ENCODE measurements at places on chromosomes 1 and 21. TPM values are rescaled to one million over a fixed set of nuclear protein-coding genes. Genes with fewer than 3 reads are reported as not detected.

DNA sequence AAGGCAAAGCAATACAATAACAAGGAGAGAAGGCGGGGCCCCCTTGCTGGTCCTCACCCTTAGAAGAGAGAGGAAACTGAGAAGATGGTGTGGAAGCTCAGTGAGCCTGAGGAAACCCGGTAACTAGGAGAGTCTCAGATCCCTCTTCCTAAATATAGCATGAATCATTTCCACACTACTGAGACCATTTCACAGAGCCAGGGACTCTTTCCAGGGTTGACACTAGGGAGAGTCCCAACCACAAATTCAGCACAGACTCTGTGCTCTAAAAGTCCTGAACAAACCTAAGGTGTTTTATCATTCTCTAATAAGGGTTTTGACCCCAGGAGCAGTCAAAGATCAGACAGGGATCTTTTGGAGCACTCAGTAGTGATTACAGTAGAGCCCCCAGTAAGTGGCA is 647.7 kb downstream of the KCNT2 start:
- H3K36me3 ChIP-seq: no peaks in the 10 kb centered on the region
- no peak for DNase-seq
- no peaks in the 10 kb centered on the region for H3K27me3 ChIP-seq
- no peak overlapping the region for H3K27ac ChIP-seq
- H3K4me1 ChIP-seq: no peaks in the 10 kb centered on the region

DNA sequence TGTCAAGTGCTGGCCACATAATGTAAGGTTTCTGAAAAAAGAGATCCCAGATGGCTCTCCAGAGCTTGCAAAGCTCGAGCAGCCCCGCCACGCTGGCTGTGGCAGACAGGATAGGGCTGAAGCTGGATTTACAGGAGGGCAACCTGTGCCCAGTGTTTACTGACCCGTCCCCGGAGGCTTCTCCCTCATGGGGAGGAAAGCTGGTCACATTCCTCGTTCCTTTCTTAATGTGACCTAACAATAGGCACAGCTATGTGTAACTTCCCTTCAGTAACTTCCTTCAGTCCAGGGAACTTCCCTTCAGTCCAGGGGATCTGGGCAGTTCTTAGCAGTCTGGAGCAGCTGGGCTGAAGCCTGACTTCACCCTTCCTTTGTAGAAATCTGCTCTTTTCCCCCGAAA is 7.7 kb downstream of the SLFNL1 start:
- H3K27me3 ChIP-seq: no peaks in the 10 kb centered on the region
- H3K4me3 ChIP-seq: no peak overlapping the region
- H3K36me3 ChIP-seq: peaks cover 60% of the 10 kb centered on the region
- DNase-seq: no peak
- H3K4me1 ChIP-seq: no peaks in the 10 kb centered on the region

DNA sequence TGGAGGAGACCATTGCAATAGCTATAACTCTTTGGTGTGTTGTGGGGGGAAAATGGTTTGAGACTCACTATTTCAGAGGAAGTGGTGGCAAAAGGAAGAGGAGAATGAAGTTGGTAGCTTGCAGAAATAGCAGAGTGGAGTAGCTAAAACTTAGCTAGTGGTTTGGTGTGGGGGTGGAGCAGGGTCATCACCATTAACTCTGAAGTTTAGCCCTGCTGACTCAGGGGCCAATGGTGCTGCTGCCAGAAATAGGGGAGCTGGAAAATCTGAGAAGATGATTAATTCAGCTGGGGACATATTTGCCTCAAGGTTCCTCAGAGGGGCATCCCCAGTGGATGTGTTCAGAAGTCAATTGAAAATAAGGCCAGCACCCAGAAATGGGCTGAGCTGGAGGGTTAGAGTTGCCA is 65.4 kb downstream of the RUNX1 start:
- H3K4me3 ChIP-seq: peak overlapping the region; percentile 54
- peaks cover 22% of the 10 kb centered on the region for H3K36me3 ChIP-seq
- no peaks in the 10 kb centered on the region for H3K27me3 ChIP-seq
- peak overlapping the region; percentile 98 for H3K27ac ChIP-seq
- H3K4me1 ChIP-seq: peaks cover 88% of the 10 kb centered on the region
- DNase-seq: peak; percentile 83

SIPA1L2 gene
- 4.0 TPM for total RNA-seq

DNA sequence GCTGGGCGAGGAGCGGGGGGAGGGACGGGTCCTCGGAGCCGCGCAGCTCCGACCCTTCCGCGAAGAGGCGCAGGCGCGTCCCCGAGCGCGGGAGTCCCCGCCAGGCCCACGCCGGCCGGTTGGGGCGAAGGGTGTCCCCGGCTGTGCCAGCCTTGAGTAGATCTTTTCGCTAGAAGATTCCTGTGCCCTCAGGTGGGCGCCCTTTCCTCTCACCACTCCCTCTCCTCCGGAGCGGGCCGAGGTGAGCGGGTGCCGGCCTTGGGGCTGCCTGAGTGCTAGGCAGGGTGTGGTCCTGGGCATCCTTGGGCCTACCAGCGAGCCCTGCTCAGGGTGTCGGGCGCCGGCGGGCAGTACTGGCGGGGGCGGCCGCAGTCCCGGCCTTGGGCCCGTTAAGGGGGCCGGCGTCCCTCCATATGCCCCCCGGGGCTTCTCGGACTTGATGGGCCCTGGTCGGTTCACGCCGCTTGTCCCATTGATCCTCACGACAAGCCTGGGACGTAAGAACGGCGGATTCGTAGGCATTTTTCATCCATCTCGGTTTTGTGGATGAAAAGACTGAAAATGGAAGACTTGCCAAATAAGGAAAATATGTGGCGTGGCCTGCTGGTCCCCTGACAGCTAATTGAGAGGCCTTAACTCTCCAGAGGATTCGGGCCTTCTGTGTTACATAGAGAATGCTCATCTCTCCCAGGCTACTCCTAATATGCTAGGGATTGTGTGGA is 712 bp downstream of the DEGS1 start:
- peaks cover 51% of the 10 kb centered on the region for H3K4me1 ChIP-seq
- H3K4me3 ChIP-seq: peak overlapping the region; percentile 82
- H3K27me3 ChIP-seq: peaks cover 5% of the 10 kb centered on the region
- H3K36me3 ChIP-seq: peaks cover 19% of the 10 kb centered on the region
- peak overlapping the region; percentile 86 for H3K27ac ChIP-seq

ADCY10 gene
- 0.30 TPM for total RNA-seq

IKBKE gene
- total RNA-seq: 15.3 TPM

FAM131C gene
- 0.09 TPM for total RNA-seq

DNA sequence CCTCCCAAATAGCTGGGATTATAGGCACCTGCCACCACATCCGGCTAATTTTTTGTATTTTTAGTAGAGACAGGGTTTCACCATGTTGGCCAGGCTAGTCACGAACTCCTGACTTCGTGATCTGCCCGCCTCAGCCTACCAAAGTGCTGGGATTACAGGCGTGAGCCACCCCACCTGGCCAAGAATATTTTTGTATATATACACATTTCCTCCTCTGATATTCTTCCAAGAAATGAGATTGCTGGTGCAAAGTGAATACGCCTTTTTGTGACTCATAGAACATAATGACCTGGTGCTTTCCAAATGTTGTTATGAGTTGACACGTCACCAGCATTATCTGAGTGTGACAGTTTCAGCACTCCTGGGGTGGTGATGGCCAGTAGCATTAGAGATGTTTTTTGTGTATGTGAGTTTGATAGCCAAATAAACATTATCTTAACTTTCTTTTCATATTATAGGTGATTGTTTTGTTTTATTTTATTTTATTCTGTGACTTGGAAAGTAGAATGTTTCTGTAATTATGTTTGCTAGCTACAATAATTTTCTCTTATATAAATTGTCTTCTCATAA is 54.9 kb downstream of the KCNK1 start:
- no peak overlapping the region for H3K27ac ChIP-seq
- H3K27me3 ChIP-seq: peaks cover 17% of the 10 kb centered on the region
- H3K36me3 ChIP-seq: no peaks in the 10 kb centered on the region
- peaks cover 2% of the 10 kb centered on the region for H3K4me1 ChIP-seq
- H3K4me3 ChIP-seq: no peak overlapping the region
- peak; percentile 17 for DNase-seq

- H3K36me3 ChIP-seq: no peaks in the 10 kb centered on the region
- no peak for DNase-seq
- H3K27ac ChIP-seq: no peak overlapping the region
- no peak overlapping the region for H3K4me3 ChIP-seq
Observed at GRCh38 chr1:53625049-53625448, 113.9 kb downstream of the GLIS1 start.

GRCh38 chr1:220927442-220927841 is 48.2 kb downstream of the HLX start:
- no peak overlapping the region for H3K27ac ChIP-seq
- no peaks in the 10 kb centered on the region for H3K36me3 ChIP-seq
- DNase-seq: no peak

FAM167B gene
- total RNA-seq: 0.82 TPM

SPRR1B gene
- not detected for total RNA-seq

DNA sequence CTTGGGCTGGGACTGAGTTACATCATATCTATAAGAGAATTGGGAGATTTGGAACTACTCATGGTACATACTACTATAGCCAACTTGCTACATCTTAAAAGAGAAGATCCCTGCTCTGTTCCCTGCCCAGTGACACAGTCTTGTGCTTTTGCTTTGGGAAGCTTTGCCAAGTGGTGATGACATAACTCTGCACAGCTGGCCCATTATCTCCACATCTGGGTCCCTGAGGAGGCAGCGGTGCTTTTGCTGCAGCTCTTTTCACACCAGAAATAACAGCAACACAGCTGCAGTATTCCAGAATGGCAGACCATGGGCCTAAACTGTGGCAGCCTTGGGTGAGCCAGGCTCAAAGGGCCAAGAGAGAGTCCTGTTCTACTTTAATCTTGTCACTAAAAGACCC is 296.0 kb downstream of the HHAT start:
- no peaks in the 10 kb centered on the region for H3K4me1 ChIP-seq
- H3K27me3 ChIP-seq: no peaks in the 10 kb centered on the region
- no peak for DNase-seq
- no peak overlapping the region for H3K4me3 ChIP-seq

FCGR3B gene
- total RNA-seq: not detected

METTL13 gene
- 52.9 TPM for total RNA-seq

DNA sequence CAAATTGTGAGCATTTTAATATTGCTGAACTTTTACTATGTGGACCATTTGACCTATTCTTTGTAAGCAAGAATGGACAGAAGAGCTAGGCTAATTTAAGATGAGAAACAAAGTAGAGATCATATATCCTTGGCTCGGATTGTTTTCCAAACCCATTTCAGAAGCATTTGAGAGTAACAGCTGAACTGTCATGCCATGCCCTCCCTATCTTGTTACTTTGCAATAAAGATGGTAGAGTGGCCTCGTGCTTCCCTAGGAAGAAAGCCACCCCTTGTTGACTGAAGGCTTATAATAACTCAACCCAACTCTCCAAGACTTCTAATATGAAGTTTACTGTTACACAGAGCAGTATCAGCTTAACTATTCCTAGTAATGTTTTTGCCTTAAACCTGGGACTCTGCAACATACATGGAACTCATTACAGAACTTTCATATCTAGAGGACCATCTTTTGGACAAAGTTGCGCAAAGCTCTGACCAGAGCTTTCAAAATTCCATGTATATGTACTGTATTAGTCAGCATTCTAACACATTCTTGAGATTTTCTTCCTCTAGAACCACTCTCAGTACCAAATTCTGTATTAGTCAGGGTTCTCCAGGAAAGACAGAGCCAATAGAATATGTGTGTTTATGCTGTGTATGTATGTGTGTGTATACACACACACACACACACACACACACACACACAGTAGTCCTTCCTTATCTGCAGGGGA is 68.7 kb downstream of the ADAMTS1 start:
- no peak for DNase-seq
- no peak overlapping the region for H3K27ac ChIP-seq
- H3K4me3 ChIP-seq: no peak overlapping the region
- H3K4me1 ChIP-seq: no peaks in the 10 kb centered on the region

PTAFR gene
- 0.14 TPM for total RNA-seq

LMO4 gene
- 10.5 TPM for total RNA-seq

GRCh38 chr1:162942916-162943559 is 82.1 kb upstream of the CCDC190 start:
- no peak overlapping the region for H3K4me3 ChIP-seq
- peaks cover 29% of the 10 kb centered on the region for H3K27me3 ChIP-seq
- no peak overlapping the region for H3K27ac ChIP-seq
- peaks cover 4% of the 10 kb centered on the region for H3K4me1 ChIP-seq
- DNase-seq: peak; percentile 6

Data from activated CD4-positive, alpha-beta T cell treated with anti-CD3 and anti-CD28 coated beads for 36 hours (primary cell).